ENCODE measurements at places on chromosomes 13 and 19. TPM values are rescaled to one million over a fixed set of nuclear protein-coding genes. Genes with fewer than 3 reads are reported as not detected.

- no peak for DNase-seq
These were observed 80.0 kb downstream of the KDM4B start for GRCh38 chr19:5048727-5049553.

DNA sequence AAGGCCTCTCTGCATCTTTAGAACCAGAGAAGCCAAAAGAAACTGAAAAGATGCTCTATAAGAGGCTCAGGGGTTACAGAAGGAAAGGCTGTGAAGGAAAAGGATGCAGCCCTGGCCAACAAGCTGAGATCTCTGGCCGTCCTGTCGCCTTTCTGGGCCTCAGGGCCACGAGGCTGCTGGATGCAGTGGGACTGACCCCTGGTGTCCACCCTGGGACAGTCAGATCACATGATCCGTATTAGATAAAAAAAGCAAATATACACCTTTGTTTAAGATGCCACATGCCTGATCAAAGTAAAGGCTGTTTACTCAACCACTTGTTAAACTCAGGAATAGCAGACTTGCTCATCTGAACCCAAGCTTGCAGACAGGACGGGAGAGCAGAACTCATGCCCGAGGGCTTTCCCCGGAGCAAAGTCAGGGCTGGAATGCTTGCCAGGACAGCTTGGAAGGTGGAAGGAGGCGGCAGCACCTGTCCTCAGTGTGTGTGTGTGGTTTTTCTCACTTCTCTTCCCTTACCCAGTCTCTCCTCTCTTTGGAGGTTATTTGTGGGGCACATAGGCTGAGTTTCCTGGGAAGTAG lies 206.5 kb upstream of the TSHZ3 start:
- no peak for DNase-seq

DNA sequence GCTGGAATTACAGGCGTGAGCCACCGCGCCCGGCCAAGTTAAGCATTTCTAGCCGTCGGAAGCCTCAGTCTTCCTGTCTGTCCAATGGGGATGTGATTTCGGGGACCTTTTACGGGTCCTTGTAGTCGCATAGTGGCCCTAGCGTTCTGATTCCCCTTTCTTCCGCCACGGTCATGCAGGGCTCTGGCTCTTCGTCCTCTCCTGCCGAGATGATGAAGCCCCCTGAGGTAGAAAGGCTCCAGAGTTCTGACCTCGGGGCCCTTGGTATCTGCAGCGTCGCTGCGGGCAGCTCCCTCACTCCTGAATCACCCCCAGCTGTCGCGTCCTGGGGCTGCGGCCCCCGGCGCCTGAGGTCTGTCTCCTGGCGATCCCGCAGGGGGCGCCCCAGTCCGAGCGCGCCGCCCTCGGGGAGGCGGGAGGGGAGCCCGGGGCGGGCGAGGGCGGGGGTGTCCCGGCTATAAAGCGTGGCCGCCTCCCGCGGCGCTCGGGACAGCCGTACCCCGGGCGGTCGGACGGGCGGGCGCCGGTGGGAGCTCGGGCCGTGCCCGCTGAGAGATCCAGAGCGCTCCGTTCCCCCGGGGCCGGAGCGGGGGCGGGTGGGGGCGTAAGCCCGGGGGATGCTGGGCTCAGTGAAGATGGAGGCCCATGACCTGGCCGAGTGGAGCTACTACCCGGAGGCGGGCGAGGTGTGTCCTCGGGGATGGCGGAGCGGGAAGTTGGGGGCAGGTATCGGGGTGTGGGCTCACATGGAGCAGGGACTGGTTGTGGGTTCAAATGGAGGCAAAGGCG lies at the start of gene FOXA3:
Gene FOXA3 (plus strand): TSS at position 487 of the 789 bp plus-strand sequence. CDS start 131 bp downstream, at position 618.
- DNase-seq = peak; percentile 71

- no peak for DNase-seq
These were observed 5.9 kb downstream of the PAF1 start for GRCh38 chr19:39384839-39385568.

DNA sequence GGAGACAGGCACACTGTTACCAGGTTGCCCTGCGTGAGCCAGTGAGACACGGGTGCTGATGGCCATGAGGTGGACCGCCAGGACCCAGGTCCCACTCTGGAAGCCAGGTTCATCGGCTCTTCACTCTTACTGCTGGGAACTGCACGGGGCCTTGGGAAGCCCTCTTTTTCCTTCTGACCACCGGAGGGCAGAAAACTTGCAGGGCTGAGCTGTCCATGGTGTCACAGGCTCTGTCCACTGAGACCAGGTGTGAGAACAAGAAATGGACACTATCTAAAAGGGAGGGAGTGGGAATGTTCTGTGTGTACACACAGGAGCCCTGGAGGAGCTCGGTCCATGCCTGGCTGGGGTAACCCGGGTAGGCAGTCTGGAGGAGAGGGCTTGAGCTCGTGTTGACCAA lies 93.4 kb downstream of the UQCRFS1 start:
- DNase-seq = peak; percentile 17

DNA sequence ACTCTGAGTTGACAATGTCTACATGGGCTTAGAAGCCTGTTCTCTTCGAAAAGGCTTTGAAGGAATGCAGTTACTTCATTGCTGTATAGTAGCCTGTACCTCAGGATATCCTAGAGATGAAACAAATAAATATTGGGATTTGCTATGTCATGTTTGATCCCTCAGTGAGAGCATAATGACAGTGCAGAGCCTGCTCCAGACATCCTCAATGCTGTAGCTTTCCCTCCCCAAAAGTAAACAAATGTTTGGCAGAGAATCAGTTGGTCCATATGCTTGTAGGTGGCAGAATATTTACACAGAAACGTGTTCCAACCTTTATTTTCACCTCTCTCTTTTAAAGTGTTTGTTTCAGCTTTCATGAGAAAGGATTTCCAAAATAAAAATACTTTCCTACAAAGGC lies 515.3 kb upstream of the SGCG start:
- no peak for DNase-seq

GRCh38 chr13:33401238-33401637 lies 115.7 kb upstream of the STARD13 start:
- DNase-seq = no peak

DNA sequence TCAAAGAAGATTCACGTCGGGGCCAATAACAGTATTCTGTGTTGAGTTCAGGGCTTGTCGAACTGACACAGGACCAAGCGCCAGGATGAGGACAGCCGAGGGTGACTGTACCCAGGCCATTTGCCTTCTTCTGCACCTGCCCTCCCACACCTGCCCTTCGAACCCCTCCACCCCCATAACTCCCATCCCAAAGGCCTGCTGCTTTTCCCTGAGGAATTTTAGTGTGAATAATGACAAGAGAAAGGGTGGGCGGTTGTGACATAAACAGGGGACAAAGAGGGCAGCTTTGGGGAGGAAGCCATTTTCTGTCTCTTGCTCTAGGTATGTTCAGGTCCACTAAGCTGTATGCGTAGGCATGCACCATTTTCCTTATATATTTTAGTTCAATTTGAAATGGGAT lies 26.1 kb downstream of the GJA3 start:
- DNase-seq = no peak

- no peak for DNase-seq
These were observed 406.7 kb upstream of the ZNF507 start for GRCh38 chr19:31938675-31939074.

GRCh38 chr19:9431475-9431874 lies 3.9 kb downstream of the ZNF266 start:
- DNase-seq = peak; percentile 19

GRCh38 chr19:34985249-34986022 lies 14.7 kb upstream of the GRAMD1A start:
- no peak for DNase-seq

DNA sequence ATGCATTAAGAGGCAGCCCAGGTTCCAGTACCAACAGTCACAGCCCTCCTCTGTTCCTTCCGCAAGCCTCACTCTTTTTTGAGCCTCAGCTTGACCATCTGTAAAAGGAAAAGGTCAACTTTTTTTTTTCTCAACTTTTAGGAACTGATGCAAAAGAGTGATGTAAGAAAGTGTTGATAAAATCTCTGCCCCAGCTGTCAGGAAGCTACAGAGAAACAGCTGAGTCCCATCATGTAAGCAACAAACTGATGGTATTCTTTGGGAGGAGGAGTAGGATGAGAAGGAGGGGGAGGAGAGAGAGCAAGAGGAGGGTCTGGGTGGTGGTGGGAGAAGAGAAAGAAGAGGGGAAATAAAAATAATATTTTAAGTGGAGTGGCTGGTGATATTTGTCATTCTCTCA lies 233.9 kb upstream of the TSHZ3 start:
- no peak for DNase-seq

- DNase-seq = no peak
These were observed 4.1 kb downstream of the ZNF536 start for GRCh38 chr19:30376272-30376671.

DNA sequence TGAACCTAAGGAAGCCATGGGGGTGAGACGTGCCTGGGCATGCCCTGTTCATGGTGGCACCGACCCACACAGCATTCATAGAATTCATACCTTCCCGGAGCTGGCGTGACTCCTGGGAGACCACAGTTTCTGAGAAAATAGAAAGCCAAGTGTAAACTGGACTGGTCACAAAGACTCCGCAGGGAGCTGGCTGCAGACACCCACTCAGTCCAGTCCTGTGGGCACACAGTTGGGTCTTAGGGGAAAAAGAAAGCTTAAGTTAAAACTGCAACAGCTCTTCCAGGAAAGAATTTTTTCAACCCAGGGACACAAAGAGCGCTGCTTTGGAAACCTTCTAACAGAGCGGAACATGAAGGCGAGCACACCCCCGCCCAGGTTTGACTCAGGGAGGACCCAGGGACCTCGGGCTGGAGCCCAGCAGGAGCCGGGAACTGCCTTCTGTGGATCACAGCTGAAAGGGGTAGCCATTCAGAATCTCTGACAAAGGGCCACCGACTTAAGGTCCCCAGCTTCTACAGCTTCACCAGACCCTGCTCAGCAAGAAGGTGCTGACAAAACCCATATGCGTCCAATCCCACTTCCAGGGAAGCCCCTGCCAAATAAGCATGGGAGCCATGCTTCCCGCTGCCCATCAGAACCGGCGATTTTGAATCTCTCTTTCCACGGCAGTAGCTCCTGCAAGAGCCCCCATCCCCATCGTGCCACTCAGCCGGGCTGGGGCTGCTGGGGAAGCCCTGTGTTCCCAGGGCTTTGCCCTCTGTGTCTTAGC lies 183.7 kb downstream of the COL4A1 start:
- DNase-seq = no peak

DNA sequence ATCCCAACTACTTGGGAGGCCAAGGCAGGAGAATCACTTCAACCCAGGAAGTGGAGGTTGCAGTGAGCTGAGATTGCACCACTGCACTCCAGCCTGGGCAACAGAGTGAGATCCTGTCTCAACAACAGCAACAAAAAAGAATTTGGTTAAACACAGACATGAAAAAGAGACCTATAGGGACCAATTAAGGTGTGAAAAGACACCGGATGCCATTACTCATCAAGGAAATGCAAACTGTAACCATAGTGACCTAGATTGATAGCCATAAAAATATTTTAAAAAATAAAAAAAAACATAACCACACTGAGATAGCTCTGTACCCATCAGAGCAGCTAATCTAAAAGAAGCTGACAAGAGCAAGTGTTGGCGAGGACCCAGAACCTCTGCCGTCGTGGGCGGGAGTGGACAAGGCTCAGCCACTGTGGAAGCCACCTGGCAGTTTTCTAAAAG lies 37.1 kb upstream of the ISYNA1 start:
- no peak for DNase-seq

Gene IFI30
- not detected for total RNA-seq

Gene MPV17L2
- total RNA-seq = 11.5 TPM

Gene IZUMO1
- 1.0 TPM for total RNA-seq

Gene CYP2A6
- not detected for total RNA-seq

Gene KASH5
- not detected for total RNA-seq

Gene RNF17
- not detected for total RNA-seq

Gene ZIK1
- 12.9 TPM for total RNA-seq

Gene CGB5
- not detected for total RNA-seq

Gene PTH2
- total RNA-seq = not detected

Gene C19orf81
- total RNA-seq = 8.6 TPM

Gene CACNA1A
- 47.2 TPM for total RNA-seq

Gene ATP8B3
- 4.1 TPM for total RNA-seq

Gene NLRP11
- total RNA-seq = not detected

Gene KLK7
- total RNA-seq = not detected

Gene S1PR5
- not detected for total RNA-seq

Measured in progenitor cell of endocrine pancreas (in vitro differentiated cells).